ENCODE measurements at places on chromosomes 1 and 21. TPM values are rescaled to one million over a fixed set of nuclear protein-coding genes. Genes with fewer than 3 reads are reported as not detected.

The OR10Z1 gene
- total RNA-seq: not detected

The CTH gene
- 17.4 TPM for total RNA-seq

The FAM43B gene
- 0.52 TPM for total RNA-seq

The GJB5 gene
- not detected for total RNA-seq

The NGF gene
- 41.4 TPM for total RNA-seq

The CD48 gene
- total RNA-seq: not detected

The TUFT1 gene
- 15.2 TPM for total RNA-seq

The ANGPTL7 gene
- total RNA-seq: not detected

The PCBP3 gene
- total RNA-seq: 11.8 TPM

The ZBTB18 gene
- 21.1 TPM for total RNA-seq

The CGN gene
- 0.95 TPM for total RNA-seq

Data from chondrocyte (in vitro differentiated cells).